Endodermal cell (in vitro differentiated cells): ENCODE measurements at places on chromosomes 4 and X.

- no peak for DNase-seq
Observed at GRCh38 chr4:40140196-40140595, 56.6 kb upstream of the RHOH start.

DNA sequence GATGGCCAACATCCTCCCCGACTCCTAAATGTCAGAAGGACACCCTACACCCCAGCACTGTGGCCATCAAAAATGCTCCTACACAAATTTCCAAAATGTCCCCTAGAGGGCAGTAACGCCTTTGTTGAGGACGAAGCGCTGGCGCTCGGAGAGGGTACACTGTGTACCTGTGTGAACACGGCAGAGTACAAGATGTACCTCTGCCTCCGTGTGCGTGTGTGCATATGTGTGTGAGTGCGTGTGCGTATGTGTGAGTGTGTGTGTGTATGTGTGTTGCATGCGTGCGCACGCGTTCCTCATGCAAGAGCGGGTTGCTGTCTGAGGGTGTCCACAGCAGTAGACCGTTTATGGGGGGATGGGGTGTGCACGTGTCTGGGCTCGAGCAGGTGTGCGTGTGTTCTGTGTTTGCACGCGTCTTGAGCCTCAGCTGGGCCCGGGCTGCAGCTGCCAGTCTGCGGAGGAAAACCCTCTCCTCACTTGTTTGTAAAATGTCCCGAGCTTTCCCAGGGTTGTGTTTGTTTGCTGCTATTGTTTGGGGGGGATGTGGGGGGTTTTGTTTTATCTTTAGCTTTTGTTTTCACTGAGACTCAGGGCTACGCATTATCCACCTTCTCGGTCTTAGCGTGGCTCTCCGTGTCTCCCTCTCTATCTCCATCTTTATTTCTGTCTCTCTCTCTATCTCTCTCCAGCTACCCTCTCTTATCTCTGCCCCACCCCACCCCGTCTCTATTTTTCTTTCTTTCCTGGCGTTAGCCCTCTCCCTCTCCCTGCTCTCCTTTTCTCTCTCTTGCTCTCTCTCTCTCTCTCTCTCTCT is 10.4 kb upstream of the TSPYL2 start:
- DNase-seq: peak; percentile 79

DNA sequence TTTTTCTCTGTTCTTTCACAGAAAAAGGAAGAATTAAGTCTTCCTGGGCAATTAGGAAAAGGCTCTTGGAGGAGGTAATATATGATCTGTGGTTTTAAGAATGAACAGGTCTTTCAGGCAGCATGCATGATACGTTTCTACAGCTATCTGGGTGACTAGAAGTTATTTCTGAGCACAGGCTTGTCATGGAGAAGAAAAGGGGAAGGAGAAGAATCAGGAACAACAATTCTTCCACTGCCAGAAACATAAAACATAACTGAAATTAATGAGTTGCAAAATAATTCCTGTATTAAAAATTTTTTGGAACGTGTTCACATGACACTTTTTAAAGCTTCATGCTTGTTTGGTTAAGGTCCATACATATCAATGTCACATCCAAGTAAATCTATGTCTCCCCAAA is 17.7 kb upstream of the STIM2 start:
- no peak for DNase-seq

GRCh38 chr4:60455380-60455779 is 744.7 kb upstream of the ADGRL3 start:
- no peak for DNase-seq

- DNase-seq: no peak
Observed at GRCh38 chrX:154082396-154083125, 15.0 kb downstream of the MECP2 start.

GRCh38 chr4:152169683-152170082 is 366.2 kb downstream of the FBXW7 start:
- DNase-seq: peak; percentile 40

GRCh38 chrX:151384807-151385206 is 12.2 kb upstream of the VMA21 start:
- DNase-seq: no peak

GRCh38 chr4:628311-628741 is 3.0 kb downstream of the PDE6B start:
- no peak for DNase-seq
